NCI-H510A (cell line): ENCODE measurements at places on chromosomes 7 and 10.

GRCh38 chr10:22710139-22710745, 4.1 kb downstream of the PIP4K2A start:
- no peak for DNase-seq

- no peak for DNase-seq
These were observed 50.1 kb downstream of the GNAI1 start for GRCh38 chr7:80184693-80185092.

- no peak for DNase-seq
These were observed 330.0 kb downstream of the ARL4A start for GRCh38 chr7:13017333-13017857.

GRCh38 chr10:78584266-78584665, 484.5 kb upstream of the ZMIZ1 start:
- no peak for DNase-seq

GRCh38 chr7:131325179-131325840, 2.4 kb upstream of the MKLN1 start:
- DNase-seq: no peak

- DNase-seq: no peak
These were observed 14.8 kb downstream of the MYL10 start for GRCh38 chr7:101614098-101614938.

GRCh38 chr10:131676046-131676799, 224.6 kb upstream of the PPP2R2D start:
- DNase-seq: no peak

DNA sequence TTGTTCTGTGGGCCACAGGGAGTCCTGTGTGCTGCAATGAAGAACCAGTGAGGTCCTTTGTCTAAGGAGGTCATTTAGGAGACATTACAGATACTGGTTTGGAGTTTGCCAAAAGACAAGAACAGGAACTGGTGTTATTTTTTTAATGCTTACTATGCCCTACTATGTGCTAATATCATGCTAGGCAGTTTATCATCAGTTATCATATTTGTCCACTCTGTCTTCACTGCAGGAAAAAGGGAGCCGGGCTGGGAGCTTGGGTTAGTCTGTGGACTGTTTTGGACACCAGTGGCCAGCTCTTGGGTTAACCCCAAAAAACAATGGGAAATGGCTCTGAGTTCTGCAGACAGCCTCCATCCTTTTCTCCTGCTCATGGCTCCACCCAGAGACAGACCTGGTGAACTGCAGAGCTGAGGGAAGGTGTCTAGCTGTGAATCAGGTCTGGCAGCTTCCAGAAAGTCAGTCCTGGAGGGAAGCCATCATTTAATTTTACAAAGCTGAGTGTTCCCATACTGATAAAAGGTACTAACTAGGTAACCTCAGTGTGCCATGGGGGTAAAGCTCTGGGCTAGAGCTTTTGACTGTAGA, 101.2 kb upstream of the ZNF746 start:
- DNase-seq: no peak

DNA sequence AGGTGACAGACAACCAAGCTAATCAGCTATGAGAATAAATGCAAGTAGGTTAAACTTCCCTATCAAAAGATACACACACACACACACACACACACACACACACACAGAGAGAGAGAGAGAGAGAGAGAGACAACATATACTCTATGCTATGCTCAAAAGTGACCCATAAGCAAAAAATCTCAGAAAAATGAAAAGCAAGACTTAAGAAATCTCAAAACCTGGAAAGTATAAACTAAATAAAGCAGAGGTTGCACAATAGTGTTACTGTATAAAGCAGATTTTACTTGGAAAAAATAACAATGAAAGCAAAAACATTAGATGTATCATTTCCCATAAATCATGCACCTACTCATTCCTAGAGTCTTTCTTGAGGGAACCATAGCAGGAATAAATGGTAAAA, 221.5 kb downstream of the INHBA start:
- no peak for DNase-seq

DNA sequence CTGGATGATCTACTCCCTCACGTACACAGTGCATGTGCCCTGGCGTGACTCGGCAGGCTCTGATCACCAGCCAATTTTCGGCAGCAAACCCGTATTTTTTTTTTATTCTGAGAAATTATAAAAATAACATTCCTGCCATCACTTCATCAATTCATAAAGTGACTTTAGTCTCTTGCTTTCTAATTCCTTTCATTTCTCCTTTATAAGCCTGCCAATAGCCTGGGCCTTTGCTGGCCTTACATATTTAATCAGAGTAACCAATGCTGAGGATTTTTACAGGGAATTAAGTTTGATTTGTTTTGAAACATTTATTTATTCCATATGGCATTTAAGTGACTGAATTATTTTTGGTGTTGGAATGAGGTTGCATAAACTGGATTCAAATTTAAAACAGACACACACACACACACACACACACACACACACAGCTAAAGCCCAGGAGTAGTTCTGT, 140.8 kb downstream of the ETV1 start:
- DNase-seq: no peak

DNA sequence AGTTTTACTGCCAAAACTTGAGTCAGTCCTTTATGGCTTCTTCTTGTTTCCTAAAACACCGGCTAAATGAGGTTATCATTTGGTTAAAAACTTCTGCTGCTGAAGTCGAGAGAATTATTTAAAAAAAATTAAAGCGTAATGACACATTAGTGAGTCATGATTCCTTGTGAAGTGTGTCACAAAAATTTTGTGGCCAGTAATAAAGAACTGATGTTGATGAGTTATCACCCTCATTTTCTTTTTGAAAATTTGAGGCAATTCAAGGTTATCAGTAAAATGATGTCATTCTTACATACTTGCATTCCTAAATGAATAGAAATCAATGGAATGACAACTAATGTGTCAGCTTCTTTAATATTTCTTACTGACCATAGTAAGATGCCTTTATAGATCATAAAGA, 427.4 kb downstream of the SORCS3 start:
- DNase-seq: no peak

- no peak for DNase-seq
These were observed 44.9 kb downstream of the POLR1F start for GRCh38 chr7:19663816-19664462.

GRCh38 chr10:5862360-5862961, 27.2 kb downstream of the ANKRD16 start:
- no peak for DNase-seq

- no peak for DNase-seq
These were observed 740.0 kb downstream of the SUGCT start for GRCh38 chr7:40874756-40875155.

- no peak for DNase-seq
These were observed 197.7 kb downstream of the TCERG1L start for GRCh38 chr10:131113709-131114291.

DNA sequence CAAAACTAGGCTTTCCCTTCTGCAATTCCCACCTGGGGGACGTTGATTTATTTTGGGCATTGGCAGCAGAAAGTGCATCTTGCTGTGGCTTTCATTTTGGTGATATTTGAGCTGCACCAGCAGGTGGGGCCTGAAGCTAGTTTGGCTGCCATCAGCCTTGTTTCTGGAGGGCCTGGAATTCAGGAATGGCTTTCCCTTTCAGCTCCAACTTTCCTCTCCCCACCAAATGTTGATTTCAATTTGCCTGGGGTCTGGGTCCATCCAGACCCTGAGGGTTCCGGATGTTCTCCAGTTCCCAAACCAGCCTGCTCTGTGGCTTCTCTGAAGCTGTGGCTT, 640.4 kb downstream of the TYW1 start:
- DNase-seq: no peak

DNA sequence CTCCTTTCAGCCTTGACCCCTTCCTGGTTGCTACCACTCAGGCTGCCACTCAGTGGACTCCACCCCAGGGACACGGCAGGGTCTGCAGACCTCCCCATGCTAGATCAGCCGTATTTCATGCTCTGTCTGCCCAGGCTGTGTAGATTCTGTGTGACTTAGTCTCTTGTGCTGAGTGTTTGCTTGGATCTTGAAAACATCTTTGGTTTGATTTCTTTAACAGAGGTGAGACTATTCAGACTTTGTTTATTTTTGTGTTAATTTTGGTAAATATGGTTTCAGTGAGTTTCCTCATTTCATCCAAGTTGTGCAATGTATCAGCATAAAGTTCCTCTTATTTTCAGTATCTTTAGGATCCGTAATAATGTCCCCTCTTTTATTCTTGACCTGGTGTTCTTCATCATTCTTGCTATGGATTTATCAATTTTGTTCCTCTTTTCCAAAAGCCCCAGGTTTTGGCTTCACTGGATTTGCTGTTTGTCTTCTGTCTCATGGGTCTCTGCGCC, 21.2 kb upstream of the PWWP2B start:
- no peak for DNase-seq

DNA sequence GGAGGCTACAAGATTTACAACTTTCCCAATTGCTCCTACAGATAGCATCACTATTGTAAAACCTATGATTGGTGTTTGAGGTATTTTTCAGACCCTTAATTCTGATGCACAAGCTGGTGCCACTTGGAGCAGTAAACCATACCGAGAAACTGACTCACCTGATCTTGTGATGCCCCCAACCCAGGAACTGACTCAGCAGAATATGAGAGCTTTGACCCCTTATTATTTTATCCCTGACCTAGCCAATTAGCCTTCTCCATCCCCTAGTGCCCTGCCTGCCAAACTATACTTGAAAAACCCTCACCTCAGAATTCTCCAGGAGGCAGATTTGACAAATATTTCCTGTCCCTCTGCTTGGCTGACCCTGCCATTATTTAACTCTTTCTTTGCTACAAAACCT, 585.9 kb upstream of the GHITM start:
- no peak for DNase-seq

GRCh38 chr7:106282852-106283251, 1.9 kb downstream of the NAMPT start:
- DNase-seq: no peak

DNA sequence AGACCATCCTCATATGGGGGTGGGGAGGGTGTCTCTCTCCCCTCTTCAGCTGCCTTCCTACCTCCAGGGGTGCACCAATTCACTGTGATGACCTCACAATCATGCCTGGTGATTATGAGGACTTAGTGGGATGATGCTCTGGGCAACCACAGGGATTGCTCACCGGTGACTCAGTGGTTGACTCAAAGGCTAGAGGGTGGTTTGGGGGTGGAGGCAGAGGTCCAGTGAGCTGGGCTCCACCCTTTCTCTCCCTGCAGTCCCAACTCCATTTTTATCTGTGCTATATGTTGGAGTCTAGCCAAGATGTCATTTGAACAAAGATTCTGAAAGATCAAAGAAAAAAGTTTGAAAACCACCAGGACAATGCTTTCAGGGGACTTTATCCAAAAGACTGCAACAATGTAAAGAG, 286.9 kb downstream of the KCNMA1 start:
- no peak for DNase-seq

DNA sequence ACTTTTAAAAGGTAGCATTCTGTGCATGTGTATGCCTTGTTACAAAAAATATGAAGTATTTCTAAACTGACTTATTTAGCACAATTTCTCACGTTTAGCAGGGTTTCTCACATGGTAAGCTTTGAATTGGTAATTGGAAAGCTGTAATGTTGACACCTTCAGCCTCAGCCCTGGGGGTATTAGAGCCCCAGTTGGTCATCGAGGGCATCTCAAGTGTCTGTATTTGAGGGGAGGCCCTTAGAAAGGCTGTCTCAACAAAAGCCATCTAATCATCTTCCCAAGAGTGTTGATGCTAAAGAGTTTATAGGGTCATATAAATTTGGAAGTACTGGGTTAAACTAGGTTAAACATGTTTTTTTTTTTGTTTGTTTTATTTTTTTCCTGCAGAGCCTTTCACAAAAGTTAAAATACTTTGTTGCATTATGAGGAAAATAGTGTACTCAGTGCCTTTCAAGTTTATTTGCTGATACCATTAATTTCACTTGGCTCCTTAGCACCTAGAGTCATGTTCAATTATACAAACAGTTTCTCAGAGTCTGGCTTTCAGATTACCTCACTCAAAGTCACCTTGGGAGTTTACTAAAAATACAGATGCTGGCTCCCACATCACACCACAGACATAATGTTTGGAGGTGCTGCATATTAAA, 134.0 kb downstream of the CD36 start:
- DNase-seq: no peak

- DNase-seq: no peak
These were observed 9.1 kb upstream of the PRKAR2B start for GRCh38 chr7:107035446-107035845.

DNA sequence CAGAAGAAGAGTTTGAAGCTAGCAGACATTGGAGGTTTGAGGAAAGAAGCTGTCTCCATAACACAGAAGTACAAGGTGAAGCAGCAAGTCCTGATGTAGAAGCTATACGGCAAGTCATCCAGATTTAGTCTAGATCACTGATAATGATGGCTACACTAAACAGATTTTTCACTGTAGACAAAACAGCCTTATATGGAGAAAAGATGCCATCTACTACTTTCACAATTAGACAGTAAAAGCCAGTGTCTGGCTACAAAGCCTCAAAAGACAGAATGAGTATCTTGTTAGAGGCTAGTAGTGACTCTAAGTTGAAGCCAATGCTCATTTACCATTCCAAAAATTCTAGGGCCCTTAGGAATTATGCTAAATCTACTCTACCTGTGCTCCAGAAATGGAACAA, 85.1 kb downstream of the SNX13 start:
- DNase-seq: no peak

DNA sequence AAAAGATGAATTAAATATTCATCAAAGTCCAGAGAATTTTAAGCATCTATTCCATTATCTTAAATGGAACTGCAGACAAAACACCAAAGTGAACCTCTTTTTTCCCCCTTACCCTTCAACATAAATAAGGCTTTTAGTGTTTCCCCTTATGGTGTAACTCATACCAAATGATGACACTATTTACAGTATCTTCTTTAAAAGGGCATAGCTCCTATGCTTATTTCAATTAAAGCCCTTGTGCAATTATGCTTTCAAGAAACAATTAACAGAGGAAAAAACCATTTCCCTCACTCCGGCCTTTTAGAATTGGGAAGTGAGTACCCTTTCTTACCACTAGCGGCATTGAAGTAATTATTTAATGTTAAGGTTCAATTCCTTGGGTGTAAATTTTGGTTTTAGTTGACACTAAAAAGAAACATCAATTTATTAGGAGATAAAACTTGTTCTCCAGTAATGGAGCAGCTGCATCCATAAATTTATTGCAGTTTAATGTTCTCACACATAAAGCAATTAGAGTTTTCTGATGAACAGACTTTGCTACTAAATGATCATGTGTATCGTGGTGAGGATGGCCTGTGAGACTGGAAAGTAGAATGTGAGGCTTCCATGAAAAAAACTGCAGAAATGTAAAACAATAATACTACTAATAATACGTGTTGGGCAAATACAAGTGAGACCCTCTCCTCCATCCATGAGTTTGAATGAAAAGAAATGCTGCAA, 661.3 kb downstream of the PARD3 start:
- no peak for DNase-seq
